ENCODE measurements at places on chromosomes 1 and 21. TPM values are rescaled to one million over a fixed set of nuclear protein-coding genes. Genes with fewer than 3 reads are reported as not detected.

Gene EFHD2
- total RNA-seq, result 17.3 TPM

Gene TNFRSF1B
- 6.7 TPM for total RNA-seq

Gene ACOT11
- total RNA-seq, result 5.4 TPM

Gene SLFNL1
- total RNA-seq, result 0.26 TPM

Gene CD2
- not detected for total RNA-seq

Gene CRNN
- total RNA-seq, result not detected

Gene L1TD1
- total RNA-seq, result not detected

Gene IL23R
- not detected for total RNA-seq

Gene CFHR3
- not detected for total RNA-seq

Gene GTF2B
- 44.8 TPM for total RNA-seq

Gene BMP8A
- total RNA-seq, result 0.40 TPM

Gene SLC35F3
- not detected for total RNA-seq

Gene PLEKHA6
- total RNA-seq, result 1.5 TPM

Gene RGSL1
- not detected for total RNA-seq

Gene MYOCOS
- not detected for total RNA-seq

Gene MAB21L3
- 0.06 TPM for total RNA-seq

Gene KMO
- 0.06 TPM for total RNA-seq

Gene OR2T2
- total RNA-seq, result not detected

Gene CFAP141
- total RNA-seq, result not detected

Gene SPATA21
- not detected for total RNA-seq

Gene NR5A2
- 0.12 TPM for total RNA-seq

Gene MYBPH
- 0.06 TPM for total RNA-seq

Gene MATN1
- total RNA-seq, result 0.26 TPM

Gene DLGAP3
- total RNA-seq, result under 0.01 TPM

Gene CDK18
- total RNA-seq, result 0.31 TPM

Gene OBSCN
- total RNA-seq, result 2.7 TPM

Gene SOD1
- total RNA-seq, result 371 TPM

Gene DISP3
- not detected for total RNA-seq

Gene PTAFR
- not detected for total RNA-seq

Gene PKN2
- total RNA-seq, result 23.1 TPM

Gene LHX8
- total RNA-seq, result not detected

Gene DYRK3
- total RNA-seq, result 21.9 TPM

Gene TFF1
- total RNA-seq, result not detected

Gene COL18A1
- 117 TPM for total RNA-seq

Gene CHI3L2
- 0.12 TPM for total RNA-seq

Gene PDC
- total RNA-seq, result 0.06 TPM

Gene FALEC
- total RNA-seq, result not detected

Gene ASPM
- 32.5 TPM for total RNA-seq

Gene PHLDA3
- 41.2 TPM for total RNA-seq

Gene WNT9A
- total RNA-seq, result 0.44 TPM

Gene KCNE1
- total RNA-seq, result 0.53 TPM

Gene CD53
- not detected for total RNA-seq

Gene CFHR2
- not detected for total RNA-seq

Gene PDZK1IP1
- not detected for total RNA-seq

Gene GBP3
- total RNA-seq, result 9.0 TPM
